ENCODE measurements at places on chromosomes 16 and 17. TPM values are rescaled to one million over a fixed set of nuclear protein-coding genes. Genes with fewer than 3 reads are reported as not detected.

GRCh38 chr17:61361084-61361483, 38.6 kb upstream of the TBX2 start:
- H3K27me3 ChIP-seq, result no peaks in the 10 kb centered on the region
- no peak for DNase-seq
- H3K27ac ChIP-seq, result no peak overlapping the region
- no peak overlapping the region for H3K4me3 ChIP-seq
- no peaks in the 10 kb centered on the region for H3K4me1 ChIP-seq

DNA sequence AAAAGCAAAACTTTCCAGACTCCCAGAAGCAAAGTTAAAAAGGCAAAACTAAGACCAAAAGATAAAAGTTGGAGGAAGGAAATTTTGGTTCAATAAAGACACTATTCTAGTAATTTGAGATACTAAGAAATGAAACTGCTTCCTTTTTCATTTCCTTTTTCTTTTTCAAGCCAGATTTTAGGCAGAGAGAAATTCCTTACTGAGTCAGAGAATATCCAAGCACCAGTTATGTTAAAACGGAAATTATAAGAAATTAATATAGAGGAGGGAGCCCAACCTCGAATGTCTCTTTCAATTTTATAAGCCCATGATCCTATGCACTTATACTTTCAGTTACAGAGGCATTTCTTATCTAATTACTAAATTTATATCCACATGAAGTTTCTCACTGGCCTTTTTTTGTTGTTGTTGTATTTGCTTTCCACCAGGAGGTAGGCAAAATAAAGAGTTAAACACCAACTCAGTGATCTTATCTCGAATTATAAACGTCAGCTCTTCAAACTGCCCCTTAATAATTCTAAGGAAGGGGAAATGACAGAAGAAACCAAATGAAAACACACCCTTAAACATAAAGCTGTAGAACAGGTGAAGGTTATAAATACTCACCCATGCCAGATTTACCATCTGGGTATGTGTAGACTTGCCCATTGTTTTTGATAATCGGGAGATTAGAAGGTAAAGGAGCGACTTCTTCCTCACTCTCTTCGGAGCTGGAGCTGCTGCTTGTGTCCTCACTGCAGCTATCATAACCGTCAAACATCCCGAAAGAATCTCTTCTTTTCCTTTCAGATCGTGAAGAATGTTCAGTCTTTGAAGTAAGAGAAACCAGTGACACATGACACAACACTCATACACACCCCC, 35.2 kb downstream of the MBTD1 start:
- no peaks in the 10 kb centered on the region for H3K27me3 ChIP-seq
- peaks cover 8% of the 10 kb centered on the region for H3K36me3 ChIP-seq
- H3K4me1 ChIP-seq, result no peaks in the 10 kb centered on the region
- H3K27ac ChIP-seq, result no peak overlapping the region

GRCh38 chr17:79353016-79353415, 257.8 kb downstream of the RBFOX3 start:
- no peaks in the 10 kb centered on the region for H3K36me3 ChIP-seq
- DNase-seq, result no peak
- peaks cover 6% of the 10 kb centered on the region for H3K27me3 ChIP-seq
- no peak overlapping the region for H3K4me3 ChIP-seq
- H3K4me1 ChIP-seq, result peaks cover 21% of the 10 kb centered on the region

- H3K27ac ChIP-seq, result no peak overlapping the region
- H3K36me3 ChIP-seq, result no peaks in the 10 kb centered on the region
- no peak for DNase-seq
- H3K4me3 ChIP-seq, result no peak overlapping the region
- no peaks in the 10 kb centered on the region for H3K4me1 ChIP-seq
Measured at GRCh38 chr17:4472286-4472685, 26.4 kb upstream of the SPNS2 start.

GRCh38 chr16:64311241-64311640, 810.6 kb downstream of the CDH11 start:
- H3K27ac ChIP-seq, result no peak overlapping the region
- DNase-seq, result no peak
- H3K4me3 ChIP-seq, result no peak overlapping the region
- H3K4me1 ChIP-seq, result no peaks in the 10 kb centered on the region
- H3K27me3 ChIP-seq, result no peaks in the 10 kb centered on the region

DNA sequence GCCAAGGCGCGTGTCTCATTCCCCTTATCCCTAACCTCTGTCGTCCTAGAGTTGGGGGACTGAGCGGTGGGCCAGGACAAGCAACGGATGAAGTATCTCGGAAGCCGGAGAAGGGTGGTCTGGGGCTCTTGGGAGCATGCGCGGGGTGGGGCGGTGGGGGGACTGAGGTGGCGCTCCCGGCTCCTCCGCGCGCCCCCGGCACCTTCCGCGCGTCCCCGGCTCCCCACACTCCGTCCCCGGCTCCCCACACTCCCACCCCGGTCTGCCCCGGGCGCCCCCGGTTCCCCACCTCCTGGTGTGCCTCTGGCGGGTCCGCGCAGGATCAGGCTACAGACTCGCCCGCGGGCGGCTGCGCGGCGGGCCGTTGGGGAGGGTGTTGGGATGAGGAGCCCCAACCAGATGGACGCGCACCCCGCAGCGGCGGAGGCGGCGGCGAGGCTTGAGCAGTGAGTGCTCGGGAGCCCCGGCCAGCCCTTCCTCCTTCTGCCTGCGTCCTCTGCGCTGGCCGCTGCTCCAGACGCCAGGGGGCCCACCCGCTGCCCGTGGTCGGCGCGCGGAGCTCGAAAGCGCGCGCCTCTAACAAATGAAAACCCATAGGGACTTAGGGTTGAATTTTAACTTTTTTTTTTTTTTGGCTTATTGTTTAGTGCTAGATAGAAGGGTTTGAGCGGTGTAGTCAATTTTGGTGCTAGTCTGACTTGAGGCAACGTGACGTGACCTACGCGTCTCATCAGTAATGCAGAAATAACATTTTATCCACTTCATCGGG, 5.6 kb upstream of the CRYM start:
- DNase-seq, result peak; percentile 75
- peaks cover 12% of the 10 kb centered on the region for H3K27me3 ChIP-seq
- no peak overlapping the region for H3K27ac ChIP-seq
- H3K4me1 ChIP-seq, result no peaks in the 10 kb centered on the region
- H3K4me3 ChIP-seq, result peak overlapping the region; percentile 30

- H3K4me1 ChIP-seq, result peaks cover 28% of the 10 kb centered on the region
- no peaks in the 10 kb centered on the region for H3K36me3 ChIP-seq
- H3K27me3 ChIP-seq, result no peaks in the 10 kb centered on the region
- peak; percentile 42 for DNase-seq
Measured at GRCh38 chr17:46772475-46773220, 45.8 kb downstream of the WNT3 start.

- no peaks in the 10 kb centered on the region for H3K27me3 ChIP-seq
- no peak overlapping the region for H3K4me3 ChIP-seq
- no peak for DNase-seq
- peaks cover 11% of the 10 kb centered on the region for H3K36me3 ChIP-seq
- H3K4me1 ChIP-seq, result no peaks in the 10 kb centered on the region
- H3K27ac ChIP-seq, result no peak overlapping the region
Measured at GRCh38 chr17:37557482-37557881, 51.7 kb downstream of the SYNRG start.

DNA sequence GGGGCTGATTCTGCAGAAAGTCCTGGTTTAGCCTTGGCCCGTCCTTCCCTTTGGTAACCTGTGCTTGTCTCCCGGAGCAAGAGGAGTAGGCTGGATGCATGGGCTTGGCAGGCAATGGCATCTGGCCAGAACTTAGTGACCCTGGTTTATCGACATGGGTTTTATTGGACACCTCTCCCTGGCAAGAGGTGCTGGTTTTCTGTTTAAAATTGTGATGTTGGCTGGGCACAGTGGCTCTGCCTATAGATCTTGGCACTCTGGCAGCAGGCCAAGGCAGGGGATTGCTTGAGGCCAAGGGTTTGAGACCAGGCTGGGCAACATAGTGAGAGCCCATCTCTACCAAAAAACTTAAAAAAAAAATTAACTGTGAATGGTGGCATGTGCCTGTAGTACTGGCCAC, 31.2 kb downstream of the SLC12A3 start:
- H3K27ac ChIP-seq, result no peak overlapping the region
- H3K4me3 ChIP-seq, result no peak overlapping the region
- no peak for DNase-seq
- no peaks in the 10 kb centered on the region for H3K27me3 ChIP-seq
- H3K36me3 ChIP-seq, result no peaks in the 10 kb centered on the region
- H3K4me1 ChIP-seq, result no peaks in the 10 kb centered on the region

TBC1D3E gene
- not detected for total RNA-seq

EVI2B gene
- 6.9 TPM for total RNA-seq

MMP15 gene
- total RNA-seq, result 2.3 TPM

FAM20A gene
- total RNA-seq, result 6.4 TPM

KRT40 gene
- total RNA-seq, result not detected
